Sigmoid colon (tissue), 7 donors: ENCODE measurements at places on chromosomes 2 and 18. TPM values are rescaled to one million over a fixed set of nuclear protein-coding genes. Genes with fewer than 3 reads are reported as not detected.

The PLA2R1 gene
- total RNA-seq = 12.2 TPM

- no peaks in the 10 kb centered on the region for H3K36me3 ChIP-seq
- H3K27ac ChIP-seq = no peak overlapping the region
- H3K4me3 ChIP-seq = no peak overlapping the region
- no peak for DNase-seq
- H3K27me3 ChIP-seq = no peaks in the 10 kb centered on the region
- H3K4me1 ChIP-seq = no peaks in the 10 kb centered on the region
Observed at GRCh38 chr18:44119607-44120006, 561.1 kb upstream of the SETBP1 start.

The DYSF gene
- total RNA-seq = 12.5 TPM

DNA sequence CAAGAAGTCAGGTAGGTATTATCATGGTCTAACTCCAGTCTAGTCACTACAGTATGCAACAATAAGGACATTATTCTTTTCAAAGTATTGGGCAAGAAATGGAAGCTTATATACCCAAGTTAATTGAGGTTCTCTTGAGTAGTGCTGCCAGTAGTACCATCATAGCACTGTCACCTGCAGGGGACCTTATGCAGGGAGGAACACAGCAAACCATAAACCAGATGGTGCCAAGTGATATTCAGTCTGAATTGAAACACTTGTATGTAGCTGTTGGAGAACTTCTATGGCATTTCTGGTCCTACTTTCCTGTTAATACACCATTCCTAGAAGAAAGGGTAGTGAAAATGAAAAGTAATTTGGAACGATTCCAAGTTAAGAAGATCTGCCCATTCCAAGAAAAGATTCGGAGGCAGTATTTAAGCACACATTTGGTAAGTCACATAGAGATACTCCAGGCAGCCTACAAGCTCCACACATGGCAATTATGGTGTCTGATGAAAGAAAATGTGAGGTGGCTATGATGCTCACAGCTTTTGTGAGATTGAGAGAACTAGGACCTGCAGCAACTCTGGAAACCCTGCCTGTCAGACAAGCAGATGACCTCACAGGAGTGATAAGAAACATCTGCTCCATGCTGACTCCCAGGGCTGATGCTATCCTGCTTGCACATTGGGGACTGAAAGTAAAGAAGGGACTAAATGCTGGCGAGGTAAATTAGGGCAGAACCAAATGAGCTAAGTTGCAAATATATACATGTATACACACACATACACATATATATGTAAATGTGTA, 174.7 kb downstream of the MC4R start:
- H3K4me3 ChIP-seq = no peak overlapping the region
- no peak overlapping the region for H3K27ac ChIP-seq
- H3K36me3 ChIP-seq = no peaks in the 10 kb centered on the region

The UGT1A10 gene
- not detected for total RNA-seq

DNA sequence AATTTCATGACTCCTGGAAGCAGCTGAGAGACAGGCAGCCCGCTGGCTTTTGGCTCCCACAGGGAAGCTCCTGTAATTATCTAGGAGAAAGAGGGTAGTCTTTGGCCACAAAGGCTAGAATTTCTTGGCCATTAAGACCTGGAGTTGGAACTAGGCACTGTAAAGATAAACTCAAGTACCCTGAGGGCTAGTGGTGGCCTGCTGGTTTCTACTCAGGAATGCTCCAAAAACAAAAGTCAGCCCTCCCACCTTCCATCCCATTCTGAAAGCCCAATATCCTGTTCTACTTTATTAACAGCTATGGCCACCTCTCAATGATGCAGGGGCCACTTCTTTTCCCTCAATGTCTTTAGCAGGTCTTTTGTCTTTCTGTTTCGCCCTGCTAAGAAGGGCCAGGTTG, 34.0 kb upstream of the CYP26B1 start:
- H3K4me1 ChIP-seq = no peaks in the 10 kb centered on the region
- H3K27me3 ChIP-seq = no peaks in the 10 kb centered on the region
- no peak overlapping the region for H3K27ac ChIP-seq
- H3K36me3 ChIP-seq = peaks cover 12% of the 10 kb centered on the region

The TTC32 gene
- 7.3 TPM for total RNA-seq

DNA sequence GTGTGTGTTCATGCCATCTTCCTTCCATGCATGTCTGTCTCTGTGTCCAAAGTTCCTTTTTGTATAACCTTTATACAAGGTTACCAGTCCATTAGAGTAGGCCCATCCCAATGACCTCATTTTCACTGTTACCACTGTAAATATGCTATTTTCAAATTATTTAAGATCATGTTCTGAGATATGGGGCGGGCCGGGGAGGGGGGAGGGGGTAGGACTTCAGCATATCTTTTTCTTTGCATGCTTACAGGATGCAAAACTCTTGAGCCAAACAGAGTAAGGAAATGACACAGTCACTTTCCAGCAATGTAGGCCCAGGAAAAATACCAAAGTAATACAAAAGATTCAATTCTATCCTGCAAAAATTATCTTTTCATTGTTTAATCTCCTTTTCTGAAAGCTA, 124.1 kb upstream of the HNRNPA3 start:
- H3K4me3 ChIP-seq = no peak overlapping the region
- H3K27ac ChIP-seq = no peak overlapping the region
- no peaks in the 10 kb centered on the region for H3K36me3 ChIP-seq
- DNase-seq = no peak

DNA sequence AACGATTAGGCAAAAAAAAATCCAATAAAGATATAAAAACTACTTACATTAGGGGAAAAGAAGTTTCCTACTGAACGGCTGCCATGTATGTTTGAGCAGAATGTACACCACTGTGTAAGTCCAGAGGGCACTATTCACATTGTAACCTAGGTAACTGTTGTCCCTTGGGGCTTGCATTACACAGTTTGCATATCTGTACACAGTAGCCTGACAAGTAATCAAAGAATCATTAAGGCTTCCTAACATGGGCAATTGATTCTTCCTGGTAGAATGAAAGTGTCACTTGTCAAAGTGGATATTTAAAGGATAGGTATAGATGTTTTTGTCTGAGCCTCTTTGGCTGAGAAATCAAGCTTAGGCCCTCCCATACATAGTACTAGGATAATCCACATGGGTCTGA, 39.1 kb downstream of the PLEK start:
- H3K27ac ChIP-seq = no peak overlapping the region
- no peak overlapping the region for H3K4me3 ChIP-seq
- peaks cover 11% of the 10 kb centered on the region for H3K27me3 ChIP-seq
- H3K36me3 ChIP-seq = no peaks in the 10 kb centered on the region
- no peaks in the 10 kb centered on the region for H3K4me1 ChIP-seq
- no peak for DNase-seq

The HOXD11 gene
- 39.3 TPM for total RNA-seq

The PRSS56 gene
- total RNA-seq = not detected

DNA sequence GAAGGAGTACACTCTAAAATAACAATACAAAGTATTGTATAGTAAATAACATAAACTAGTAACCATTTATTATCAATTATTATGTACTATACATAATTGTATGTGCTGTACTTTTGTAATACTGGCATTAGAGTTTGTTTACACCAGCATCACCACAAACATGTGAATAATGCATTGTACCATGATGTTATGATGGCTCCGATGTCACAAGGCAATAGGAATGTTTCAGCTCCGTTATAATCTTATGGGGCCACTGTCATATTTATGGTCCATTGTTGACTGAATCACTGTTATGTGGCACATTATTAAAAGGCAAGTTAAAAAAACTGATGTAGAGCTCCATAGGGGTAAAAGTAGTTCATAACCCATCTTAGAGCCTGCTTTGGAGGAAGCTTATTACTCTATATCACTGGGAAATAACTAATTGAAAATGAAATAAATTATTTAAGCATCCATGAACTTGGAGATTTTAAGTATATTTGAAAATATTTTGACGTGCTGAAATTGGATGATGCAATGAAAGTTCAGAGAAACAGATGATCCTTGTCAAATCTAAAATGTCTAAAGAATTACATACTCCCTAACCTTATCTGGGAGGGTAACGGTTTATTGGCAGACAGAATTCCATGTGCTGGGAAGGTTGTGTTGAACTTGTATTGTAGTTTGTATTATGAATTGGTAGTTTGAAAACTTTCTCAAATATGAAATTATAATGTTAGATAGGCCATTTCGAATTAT, 2.4 kb downstream of the SKA1 start:
- no peak overlapping the region for H3K27ac ChIP-seq
- no peak for DNase-seq
- no peaks in the 10 kb centered on the region for H3K27me3 ChIP-seq
- H3K4me1 ChIP-seq = peaks cover 11% of the 10 kb centered on the region

DNA sequence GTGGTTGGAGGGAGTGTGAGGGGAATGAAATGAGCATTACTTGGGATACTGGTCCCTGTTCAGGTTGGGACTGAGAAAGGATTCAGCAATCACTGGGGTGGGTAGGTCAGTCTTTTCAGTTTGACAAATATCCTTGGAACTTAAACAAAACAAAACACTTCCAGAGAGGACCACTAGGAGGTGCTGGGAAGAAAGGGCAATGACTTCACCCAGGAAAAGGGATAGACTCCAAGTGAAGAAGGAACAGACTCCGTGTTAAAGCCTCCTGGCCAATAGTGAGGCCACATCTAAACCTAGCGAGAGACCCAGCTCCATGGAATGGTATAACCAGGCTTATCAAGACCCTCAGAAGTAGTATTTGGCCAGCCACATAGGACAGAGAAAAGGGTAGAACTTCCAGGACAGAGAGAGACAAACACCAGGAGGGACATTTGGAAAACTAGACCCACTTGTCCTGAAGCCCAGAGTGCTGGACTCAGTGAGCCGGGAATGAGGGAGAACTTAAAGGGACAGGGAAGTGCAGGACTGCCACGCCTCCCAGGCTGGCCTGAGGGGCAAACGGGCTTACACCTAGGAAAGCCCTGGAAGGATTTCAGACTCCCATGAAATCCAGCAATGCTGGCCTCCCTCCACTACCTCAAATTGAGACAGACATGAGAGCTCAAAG, 19.6 kb upstream of the KCNG3 start:
- no peak overlapping the region for H3K4me3 ChIP-seq
- DNase-seq = no peak
- H3K27me3 ChIP-seq = no peaks in the 10 kb centered on the region
- H3K4me1 ChIP-seq = no peaks in the 10 kb centered on the region
- no peak overlapping the region for H3K27ac ChIP-seq

The TACR1 gene
- total RNA-seq = 0.54 TPM

DNA sequence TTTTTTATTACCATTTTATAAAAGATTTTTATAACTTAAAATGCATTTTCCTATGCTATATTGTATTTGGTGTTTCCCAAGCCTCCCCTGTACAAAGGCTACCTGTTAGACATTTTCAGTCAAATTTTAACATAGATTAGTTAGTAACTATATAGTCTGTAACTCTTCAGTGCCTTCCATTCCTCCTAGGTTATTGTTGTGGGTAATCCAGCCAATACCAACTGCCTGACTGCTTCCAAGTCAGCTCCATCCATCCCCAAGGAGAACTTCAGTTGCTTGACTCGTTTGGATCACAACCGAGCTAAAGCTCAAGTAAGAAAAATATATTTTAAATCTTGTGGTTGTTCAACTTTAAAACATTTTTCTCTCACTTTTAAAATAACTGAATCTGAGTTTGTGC, 10.2 kb downstream of the MDH1 start:
- no peaks in the 10 kb centered on the region for H3K27me3 ChIP-seq
- H3K36me3 ChIP-seq = peaks cover 99% of the 10 kb centered on the region
- H3K27ac ChIP-seq = no peak overlapping the region
- peaks cover 18% of the 10 kb centered on the region for H3K4me1 ChIP-seq

- H3K4me3 ChIP-seq = no peak overlapping the region
- H3K4me1 ChIP-seq = no peaks in the 10 kb centered on the region
- DNase-seq = peak; percentile 55
- no peak overlapping the region for H3K27ac ChIP-seq
Observed at GRCh38 chr2:121356058-121356640, 71.1 kb upstream of the TFCP2L1 start.
